ENCODE measurements at places on chromosomes 5 and 9.
A peak's percentile ranks its signal among the peaks of the same experiment; 100 is the strongest.

DNA sequence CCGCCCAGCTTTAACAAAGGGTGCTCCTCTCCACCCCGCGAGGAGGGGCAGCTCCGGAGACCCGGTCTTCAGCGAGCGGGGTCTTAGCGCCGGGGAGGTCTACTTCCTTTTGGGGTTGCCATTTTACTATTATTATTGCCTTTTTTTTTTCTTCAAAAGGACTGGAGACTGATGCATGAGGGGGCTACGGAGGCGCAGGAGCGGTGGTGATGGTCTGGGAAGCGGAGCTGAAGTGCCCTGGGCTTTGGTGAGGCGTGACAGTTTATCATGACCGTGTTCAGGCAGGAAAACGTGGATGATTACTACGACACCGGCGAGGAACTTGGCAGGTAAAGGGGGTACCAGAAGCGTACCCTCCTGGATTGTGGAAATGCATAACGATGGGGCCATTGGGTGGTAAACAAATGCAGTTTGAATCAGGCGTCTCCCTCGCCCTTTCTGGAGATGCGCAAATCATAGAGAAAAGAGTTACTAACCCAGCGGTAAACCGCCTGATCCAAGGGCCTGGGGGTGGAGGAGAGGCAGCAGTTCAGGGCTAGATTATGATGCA, 1.2 kb downstream of the DAPK1 start:
- DNase-seq, result no peak

- peak; percentile 27 for DNase-seq
Observed at GRCh38 chr9:126398403-126399058, 71.9 kb downstream of the MVB12B start.

- DNase-seq, result no peak
Observed at GRCh38 chr5:171447226-171447625, 27.8 kb downstream of the FGF18 start.

DNA sequence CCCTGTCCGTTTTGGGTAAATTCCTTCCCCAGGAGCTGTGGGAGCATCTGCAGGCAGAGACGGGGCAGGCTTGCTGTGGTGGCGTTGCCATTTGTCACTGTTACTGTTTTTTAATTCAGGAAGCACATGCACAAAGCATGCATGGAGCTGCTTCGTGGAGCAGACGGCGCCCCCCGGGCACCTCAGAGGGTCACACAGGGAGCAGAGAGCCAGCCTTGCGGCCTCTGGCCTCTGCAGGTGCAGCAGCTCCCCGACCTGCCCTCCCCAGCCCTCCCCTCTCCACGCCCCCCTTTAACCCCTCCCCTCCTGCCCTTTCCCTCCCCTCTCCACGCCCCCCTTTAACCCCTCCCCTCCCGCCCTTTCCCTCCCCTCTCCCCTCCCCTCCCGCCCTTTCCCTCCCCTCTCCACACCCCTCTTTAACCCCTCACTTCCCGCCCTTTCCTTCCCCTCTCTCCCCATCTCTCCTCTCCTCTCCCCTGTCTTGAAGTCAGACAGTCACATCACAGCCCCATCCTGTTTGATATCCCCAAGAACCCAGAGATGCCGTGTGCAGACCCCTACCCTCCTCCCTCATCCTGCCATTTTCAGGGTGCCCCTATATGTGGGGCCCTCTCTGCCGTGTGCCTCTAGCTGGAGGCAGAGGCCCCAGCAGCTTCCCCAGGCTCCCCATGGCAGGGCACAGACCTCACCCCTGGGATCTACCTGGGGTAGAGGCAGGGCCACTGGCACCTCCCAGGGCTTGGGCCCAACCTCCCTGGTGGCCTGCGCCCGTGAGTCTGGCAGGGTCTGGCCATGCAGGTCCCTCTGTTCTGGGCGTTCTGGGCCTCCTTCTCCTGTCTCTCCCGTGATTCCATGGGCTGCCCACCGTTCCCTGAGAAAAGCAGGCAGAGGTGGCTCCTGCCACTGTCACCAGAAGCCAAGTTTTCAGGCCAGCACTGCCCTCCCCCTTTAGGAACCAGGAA, 29.6 kb upstream of the UBAC1 start:
- no peak for DNase-seq

DNA sequence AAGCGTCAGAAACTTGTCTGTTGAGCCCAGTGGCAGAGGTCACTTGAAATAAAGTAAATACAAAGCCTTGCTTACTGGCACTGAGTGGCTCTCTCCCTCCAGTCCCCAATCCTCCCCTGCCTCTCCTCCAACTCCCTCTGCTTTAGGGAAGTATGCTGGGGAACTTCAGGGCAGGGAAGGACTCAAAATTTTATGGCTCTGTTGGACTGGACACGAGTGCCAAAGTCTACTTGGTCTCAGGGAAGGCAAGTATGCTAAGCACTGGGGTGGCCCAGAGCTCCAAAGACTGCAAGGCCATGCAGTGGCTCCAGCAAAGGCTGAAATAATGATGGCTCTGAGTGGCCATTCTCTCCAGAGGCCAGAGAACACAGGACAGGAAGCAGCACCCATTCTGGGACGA, 9.6 kb downstream of the PLGRKT start:
- no peak for DNase-seq

- no peak for DNase-seq
Observed at GRCh38 chr9:20698782-20699181, 14.7 kb downstream of the FOCAD start.

DNA sequence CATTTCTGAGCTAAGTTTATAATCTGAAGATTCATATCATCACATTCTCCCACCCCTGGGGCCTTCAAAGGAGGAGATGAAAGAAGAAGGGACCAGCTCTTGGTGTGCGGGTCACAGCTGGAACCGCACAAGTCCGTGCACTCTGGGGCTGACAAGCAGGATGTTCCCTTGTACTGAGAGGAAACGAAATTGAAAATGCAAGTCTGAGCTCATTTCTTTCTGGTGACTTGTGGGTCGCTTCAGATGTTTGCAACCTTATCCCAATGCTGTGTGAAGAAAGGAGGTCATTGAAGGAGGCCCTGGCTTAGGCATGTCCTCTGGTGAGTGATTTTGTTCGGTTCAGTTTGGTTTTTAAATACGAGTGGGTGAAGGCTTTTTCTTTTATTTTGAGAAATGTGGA, 59.6 kb downstream of the C9orf152 start:
- no peak for DNase-seq

- DNase-seq, result no peak
Observed at GRCh38 chr9:128136816-128137793, 9.6 kb upstream of the PTGES2 start.

DNA sequence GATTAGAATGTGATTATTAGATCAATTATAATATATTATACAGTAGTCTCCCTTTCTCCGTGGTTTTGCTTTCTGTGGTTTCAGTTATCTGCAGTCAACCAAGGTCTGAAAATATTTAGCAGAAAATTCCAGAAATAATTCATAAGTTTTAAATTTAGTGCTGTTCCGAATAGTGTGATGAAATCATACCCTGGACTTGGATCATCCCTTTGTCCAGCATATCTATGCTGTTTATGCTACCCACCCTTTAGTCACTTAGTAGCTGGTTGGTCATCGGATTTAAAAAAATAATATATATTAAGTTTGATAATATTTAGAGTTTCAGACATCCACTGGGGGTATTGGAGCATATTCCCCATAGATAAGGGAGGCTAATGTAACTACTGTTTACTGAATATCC, 19.6 kb downstream of the RMI1 start:
- no peak for DNase-seq

- DNase-seq, result no peak
Observed at GRCh38 chr5:138359621-138360020, 7.1 kb downstream of the KDM3B start.

DNA sequence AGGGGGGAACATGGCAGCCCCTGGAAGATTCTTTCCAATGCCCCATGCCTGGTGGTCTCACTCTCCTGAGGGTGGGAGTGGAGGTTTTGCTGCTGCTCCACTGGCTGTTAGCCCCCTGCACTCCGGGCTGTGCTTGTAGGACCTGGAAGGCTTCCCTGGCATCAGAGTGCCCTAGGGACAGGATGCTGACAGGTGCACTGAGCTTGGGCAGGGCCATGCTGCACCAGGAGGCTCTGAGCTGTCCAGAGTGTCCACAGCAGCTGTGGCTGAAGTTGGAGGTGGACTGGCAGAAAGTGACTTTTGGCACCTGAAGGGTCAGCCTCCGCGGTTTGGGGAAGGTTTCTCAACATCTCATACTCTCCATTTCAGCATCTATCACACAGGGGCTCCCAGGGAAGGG, 249.1 kb downstream of the GADD45G start:
- no peak for DNase-seq

DNA sequence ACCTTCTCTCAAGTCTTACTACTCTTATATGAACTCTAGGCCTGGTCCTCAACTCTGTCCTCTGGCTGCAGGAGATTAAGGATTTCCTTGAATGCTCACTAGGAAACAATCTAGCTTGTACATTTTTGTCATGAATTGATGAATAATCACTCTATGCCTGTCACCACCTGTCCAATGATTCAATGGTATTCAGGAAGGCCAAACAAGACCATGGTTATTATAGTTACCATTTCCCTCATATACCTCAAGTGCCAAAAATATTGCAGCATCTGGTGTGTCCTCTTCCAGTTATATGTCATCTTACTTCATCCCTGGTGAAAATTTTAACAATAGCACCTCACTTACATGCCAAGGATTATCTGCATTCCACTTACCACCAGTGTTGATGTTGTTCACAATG, 179.0 kb upstream of the MOCS2 start:
- no peak for DNase-seq

DNA sequence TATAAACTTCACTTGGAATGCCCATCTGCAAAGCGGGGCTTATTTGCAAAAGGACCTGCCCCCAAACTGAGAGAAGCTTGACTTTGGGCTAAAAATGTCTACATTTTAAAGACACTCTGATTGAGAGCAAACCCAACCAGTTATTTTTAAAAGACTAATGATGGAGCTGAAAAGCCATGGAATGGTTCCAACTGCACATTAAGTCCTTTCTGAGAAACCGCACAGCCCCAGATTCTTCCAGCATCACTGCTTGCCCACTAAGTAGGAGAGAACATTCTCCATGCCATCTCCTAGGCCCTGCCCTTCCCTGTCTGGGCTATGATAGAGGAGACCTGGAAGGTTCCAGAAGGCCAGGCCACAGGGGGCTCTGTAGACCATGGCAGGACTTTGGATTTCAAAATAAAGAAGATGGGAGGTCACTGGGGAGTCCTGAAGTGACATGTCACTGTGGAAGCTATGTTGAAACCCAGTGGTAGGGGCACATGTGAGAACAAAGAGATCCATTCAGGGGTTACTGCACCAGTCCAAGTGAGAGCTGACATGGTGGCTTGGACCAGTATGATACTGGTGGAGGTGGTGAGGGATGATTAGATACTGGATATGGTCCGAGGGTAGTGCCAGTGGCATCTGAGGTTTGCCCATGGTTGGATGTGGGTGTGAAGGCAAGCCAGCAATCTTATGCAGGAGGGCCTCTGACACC, 179.2 kb downstream of the DAB2IP start:
- no peak for DNase-seq

- DNase-seq, result no peak
Observed at GRCh38 chr5:12636209-12636608, 732.0 kb upstream of the CTNND2 start.

- DNase-seq, result no peak
Observed at GRCh38 chr5:57524348-57525060, 41.9 kb upstream of the ACTBL2 start.

DNA sequence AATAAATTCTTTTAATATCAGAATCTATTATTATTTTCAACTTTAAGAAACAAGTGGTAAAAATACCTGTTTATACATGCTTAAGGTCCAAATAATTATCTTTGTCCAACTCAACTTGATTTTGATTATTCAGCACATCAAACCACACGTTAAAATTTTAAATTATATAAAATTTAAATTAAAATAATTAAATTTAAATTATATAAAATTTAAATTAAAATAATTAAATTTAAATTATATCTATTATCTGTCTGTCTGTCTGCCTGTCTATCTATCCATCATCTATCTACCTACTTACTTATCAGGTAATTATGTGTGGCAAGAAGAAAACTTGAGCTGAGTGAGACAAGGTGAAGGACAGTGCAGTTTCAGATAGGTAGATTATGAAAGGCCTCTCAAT, 605.3 kb upstream of the RIOK2 start:
- no peak for DNase-seq

DNA sequence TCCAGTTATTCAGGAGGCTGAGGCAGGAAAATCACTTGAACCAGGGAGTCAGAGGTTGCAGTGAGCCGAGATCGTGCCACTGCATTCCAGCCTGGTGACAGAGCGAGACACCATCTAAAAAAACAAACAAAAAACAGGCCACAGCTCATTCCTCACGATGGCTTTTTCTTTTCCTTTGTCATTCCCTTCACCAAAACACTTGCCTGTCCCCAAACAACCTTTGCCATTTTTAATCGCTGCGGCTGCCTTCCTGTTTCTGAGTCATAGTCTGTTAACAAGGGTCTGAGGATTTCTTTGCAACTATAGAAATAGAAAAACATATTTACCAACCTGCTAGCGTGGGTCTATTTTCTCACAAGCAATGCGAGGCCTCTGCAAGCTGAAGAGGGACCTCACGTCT, 123.0 kb upstream of the FSTL4 start:
- DNase-seq, result no peak

GRCh38 chr5:14405267-14405666, 176.3 kb upstream of the OTULINL start:
- no peak for DNase-seq

DNA sequence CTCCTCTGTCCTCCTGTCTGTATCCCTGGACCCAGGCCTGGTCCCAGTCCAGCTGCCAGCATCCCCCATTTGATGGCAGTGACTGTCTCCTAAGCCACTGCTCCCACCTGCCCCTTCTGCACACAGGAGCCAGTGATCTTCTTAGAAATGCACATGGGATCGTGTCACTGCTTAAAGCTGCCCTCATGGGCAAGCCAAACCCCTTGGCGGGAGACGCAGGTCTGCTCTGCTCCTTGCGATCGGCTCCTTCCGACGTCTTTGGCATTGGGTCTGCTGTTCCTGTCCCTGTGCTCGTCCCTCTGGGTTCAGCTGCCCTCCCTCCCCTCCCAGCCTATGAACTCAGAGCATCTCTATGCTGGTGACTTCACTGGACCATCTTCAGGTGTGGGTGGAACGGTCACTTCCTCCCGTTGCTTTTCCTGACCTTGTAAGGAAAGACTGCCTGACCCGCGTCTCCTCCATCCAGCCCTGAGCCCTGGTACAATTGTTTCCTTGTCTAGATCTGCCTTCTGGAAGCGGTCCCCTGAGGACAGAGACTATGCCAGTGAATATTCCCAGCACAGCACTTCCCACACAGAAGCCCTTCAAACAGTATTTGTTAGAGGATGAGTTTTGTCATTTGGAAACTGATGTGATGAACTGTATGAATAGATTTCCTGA, 116.5 kb downstream of the ZNF354C start:
- no peak for DNase-seq

DNA sequence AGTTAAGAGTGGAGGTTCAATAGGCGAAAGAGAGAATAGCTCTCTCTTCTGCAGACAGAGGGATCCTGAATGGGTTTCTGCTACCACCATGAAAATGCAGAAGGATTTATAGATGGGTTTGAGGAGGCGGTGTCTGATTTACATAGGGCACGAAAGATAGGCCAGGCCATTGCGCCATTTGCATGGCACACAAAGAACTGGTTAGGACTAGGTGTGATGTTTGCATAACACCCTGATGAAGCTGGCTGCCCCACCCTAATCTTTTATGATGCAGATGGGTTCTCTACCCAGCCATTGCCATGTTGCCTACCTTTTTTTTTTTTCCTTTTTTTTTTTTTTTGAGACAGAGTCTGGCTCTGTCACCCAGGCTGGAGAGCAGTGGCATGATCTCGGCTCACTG, 51.4 kb upstream of the PDZD2 start:
- DNase-seq, result no peak

Measured in stimulated activated CD4-positive, alpha-beta T cell treated with anti-CD3 and anti-CD28 coated beads, Interleukin-1b, Interleukin-23, amount 100 ng/mL, for 1 hour (primary cell).